ENCODE measurements at places on chromosomes 6 and 20.
A peak's percentile ranks its signal among the peaks of the same experiment; 100 is the strongest.

- DNase-seq, result no peak
Observed at GRCh38 chr6:84416043-84416657, 188.7 kb upstream of the CEP162 start.

DNA sequence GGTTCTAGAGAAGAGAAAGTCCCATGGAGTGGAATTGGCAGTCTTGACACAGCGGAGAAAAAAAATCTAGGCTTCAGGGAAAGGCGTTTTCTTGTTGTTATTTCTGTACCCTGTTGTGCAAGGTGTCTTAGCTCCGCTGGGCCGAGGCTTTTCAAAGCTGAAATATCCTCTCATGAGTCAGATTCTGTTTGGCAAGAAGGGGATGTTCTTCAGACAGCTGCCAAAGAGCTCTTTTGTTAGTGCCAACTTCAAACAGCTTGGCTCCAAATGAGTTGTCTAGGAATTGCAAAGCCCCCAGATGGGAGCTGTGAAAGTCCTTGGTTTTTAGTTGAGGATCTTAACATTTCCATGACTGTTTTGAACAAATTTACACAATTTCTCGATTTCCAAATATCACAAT lies 45.6 kb downstream of the LRRN4 start:
- DNase-seq, result no peak

GRCh38 chr20:10581823-10582222 lies 92.0 kb downstream of the JAG1 start:
- DNase-seq, result no peak

DNA sequence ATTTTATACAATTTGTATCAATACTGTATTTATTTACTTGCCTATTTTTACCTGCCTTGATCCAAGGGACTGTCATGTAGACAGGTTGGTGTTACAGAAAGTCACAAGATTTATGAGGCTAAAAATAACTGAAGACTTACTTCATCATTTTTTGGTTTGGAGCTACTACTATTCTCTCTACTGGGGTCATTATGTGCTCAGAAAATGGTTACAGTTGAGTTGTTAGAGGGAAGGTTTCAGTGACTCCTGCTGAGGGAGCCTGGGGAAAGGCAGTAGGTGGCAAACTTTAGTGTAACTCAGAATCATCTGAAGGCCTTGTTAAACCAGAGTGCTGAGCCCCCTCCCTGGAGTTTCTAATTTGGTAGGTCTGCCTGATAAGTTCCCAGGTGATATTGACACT lies 118.8 kb downstream of the TINAG start:
- no peak for DNase-seq

- DNase-seq, result no peak
Observed at GRCh38 chr20:24002896-24003295, 14.3 kb upstream of the GGTLC1 start.

GRCh38 chr20:10922506-10922905 lies 248.7 kb upstream of the JAG1 start:
- DNase-seq, result no peak

DNA sequence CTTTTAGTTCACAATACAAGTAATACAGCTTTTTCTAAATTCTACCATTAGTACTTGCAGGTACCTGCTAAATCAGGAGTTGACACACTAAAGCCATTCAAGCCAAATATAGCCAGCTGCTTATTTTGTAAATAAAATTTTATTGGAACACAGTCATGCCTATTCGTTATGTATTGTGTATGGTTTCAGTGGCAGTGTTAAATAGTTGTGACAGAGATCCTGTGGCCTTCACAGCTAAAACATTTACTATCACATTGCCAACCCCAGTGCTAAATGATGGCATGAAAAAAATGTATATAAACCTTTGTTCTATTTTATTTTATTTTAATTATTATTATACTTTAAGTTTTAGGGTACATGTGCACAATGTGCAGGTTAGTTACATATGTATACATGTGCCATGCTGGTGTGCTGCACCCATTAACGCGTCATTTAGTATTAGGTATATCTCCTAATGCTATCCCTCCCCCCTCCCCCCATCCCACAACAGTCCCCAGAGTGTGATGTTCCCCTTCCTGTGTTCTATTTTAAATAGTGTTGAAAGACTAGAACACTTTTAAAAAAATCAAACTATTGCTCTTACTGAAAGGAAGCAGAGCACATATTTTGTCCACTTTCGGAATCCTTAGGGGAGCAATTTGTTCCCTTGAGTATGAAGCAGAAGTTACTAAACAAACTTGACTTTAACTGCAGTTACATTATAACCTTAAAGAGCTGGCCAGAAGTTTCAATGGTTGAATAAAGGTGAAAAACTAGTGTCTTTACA lies 115.7 kb downstream of the PRIM2 start:
- no peak for DNase-seq

- DNase-seq, result no peak
Observed at GRCh38 chr6:21971541-21971940, 325.3 kb downstream of the PRL start.

DNA sequence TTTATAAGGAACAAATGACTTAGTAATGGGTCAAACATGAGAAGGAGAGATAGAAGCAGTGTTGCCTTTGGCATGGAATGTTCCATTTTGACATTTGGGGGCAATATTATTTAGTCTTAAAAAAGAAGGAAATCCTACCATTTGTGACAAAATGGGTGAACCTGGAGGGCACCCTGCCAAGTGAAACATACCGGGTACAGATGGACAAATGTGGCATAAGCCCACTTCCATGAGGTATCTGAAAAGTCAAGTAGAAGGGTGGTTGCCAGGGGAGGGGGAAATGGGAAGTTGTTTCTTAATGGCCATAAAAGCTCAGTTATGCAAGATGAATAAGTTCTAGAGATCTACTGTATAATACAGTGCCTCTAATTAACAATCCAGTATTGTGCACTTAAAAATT lies 269.3 kb downstream of the TBC1D7 start:
- no peak for DNase-seq

DNA sequence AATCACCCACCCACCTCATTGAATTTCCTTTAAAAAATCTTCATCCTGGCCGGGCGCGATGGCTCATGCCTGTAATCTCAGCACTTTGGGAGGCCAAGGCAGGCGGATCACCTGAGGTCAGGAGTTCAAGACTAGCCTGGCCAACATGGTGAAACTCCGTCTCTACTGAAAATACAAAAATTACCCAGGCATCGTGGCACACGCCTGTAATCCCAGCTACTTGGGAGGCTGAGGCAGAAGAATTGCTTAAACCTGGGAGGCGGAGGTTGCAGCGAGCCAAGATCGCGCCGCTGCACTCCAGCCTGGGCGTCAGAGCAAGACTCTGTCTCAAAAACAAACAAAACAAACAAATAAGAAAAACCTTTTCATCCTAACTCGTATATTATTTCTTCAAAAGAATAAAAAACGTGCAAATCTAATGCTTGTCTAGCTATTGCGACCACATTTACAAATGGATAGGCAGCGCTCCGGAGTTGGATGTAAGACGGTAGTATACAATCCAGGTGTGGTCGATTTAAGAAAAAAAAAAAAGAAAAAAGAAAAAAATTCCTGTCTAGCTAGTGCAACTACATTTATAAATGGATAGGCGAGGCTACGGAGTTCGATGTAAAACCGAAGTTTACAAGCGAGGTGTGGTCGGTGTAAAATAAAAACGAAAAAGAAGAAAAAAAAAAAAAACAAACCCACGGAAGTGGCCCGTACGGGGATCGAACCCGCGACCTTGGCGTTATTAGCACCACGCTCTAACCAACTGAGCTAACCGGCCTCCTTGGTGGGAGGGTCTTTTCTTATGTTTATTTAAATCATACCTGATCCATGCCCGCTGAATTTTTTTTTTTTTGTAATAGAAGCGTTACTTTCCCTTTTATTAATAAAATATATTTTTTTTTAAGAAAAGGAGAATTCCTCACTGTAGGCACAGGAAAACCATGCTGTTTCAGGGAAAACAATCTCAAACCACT lies 70.7 kb upstream of the PRSS16 start:
- DNase-seq, result peak; percentile 49

DNA sequence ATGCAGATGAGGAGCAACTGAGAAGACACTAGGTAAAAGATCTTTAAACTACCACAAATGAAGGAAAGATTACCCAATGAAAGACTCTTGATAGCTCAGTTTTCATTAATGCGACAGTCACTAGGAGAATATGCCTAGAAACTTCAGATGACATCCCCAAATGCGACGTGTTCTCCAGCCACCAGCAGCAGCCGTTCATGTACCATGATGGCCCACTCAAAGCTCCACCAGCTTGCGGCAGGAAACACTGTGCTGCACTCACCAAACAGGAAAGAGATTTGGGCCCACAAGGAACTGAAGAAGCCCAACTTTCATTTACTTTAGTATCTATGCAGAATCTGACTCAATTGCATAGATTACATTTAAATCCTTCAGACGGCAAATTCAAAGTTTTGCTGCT lies 7.5 kb downstream of the DIDO1 start:
- no peak for DNase-seq

DNA sequence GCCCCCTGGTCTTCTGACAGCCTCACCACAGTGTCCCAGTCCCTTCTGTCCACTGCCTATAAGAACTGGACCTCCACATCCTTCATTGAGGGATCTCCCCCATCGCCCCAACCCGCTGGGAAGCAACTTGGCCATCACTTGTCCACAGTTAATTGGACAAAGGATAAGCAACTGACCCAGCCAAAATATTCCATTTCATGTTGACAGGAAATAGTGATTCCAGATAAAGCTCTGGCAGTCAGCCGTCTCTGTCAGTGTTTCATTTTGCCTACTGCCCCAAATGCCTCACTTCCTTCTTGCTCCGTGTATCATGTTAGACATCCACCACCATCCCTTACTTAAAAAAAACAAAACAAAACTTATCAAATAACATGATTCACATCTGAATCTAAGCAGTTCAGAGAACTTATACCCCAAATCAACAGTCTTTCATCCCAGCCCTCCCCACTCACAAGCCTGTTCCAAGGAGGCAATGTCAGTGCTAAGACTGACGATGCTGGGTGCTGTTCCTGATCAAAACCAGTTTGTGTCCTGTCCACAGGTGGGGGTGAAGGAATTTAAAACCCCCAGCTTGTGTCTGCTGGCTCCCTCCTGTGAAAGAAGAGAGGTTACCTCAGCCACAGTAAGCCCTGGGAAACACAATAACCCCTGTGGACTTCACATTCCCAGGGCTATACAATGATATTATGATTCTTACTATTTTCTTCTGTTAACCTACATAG lies 162.5 kb downstream of the WDR27 start:
- no peak for DNase-seq

GRCh38 chr6:154766288-154766687 lies 33.1 kb downstream of the SCAF8 start:
- DNase-seq, result no peak

- DNase-seq, result no peak
Observed at GRCh38 chr6:14053811-14054210, 63.8 kb upstream of the CD83 start.

GRCh38 chr6:22451962-22452361 lies 117.4 kb upstream of the HDGFL1 start:
- DNase-seq, result no peak

DNA sequence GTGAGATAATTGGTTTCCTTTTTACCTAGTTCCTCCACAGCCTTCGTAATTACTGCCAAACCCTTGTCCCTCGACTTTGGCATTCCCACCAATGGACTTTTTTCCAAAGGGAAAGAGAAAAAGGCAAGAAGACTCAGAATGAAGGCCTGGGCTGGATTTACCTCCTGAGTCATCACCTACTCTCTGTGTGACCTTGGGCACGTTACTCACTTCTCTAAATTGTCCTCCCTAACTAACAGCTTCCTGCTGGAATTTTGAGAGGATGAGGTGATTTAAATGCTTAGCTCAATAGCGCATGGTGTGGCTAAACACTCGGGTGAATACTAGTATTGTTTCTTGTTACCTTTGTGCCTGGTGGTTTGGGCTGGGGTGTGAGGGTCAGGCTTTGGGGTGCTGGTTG lies 146.6 kb downstream of the DHX35 start:
- no peak for DNase-seq

GRCh38 chr6:167722634-167723309 lies 103.9 kb upstream of the AFDN start:
- no peak for DNase-seq

- DNase-seq, result no peak
Observed at GRCh38 chr6:24576447-24576846, 69.5 kb downstream of the KIAA0319 start.

- no peak for DNase-seq
Observed at GRCh38 chr6:76770281-76770680, 693.0 kb downstream of the HTR1B start.

DNA sequence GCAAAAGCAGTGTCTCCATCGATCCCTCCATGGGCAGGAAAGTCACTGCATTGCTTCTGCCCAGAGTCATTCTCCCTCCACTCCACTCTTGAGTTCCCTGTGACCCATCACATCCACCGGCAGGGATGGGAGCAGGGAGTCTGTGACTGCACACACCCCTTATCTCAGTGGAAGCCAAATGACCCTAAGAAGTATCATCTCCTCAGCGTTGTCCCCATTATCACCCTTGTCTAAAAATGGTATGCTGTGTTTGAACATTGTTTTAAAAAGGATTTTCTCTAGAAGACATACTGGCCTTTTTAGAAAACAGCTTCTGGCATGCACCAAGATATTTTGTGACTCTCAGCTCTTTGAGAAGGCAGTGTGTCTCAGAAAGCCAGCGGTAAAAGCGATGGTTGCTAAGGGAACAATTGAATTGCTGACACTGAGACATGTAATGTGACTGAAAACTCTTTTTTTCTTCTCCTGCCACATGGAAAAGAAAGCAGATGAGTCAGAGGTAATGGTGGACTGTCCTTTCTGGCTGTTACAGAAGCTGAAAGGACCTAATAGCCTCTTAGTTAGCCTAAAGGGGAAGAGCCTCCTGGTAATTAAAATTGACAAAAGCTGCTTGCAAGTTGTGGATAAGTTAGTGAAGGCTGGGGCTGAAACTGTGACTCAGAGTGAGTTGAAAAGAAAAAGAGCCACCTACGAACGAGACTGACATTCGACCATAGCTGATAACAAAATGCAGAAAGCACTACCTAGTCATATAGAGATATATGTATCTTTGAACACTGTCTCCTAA lies 120.5 kb downstream of the MAP3K7 start:
- DNase-seq, result peak; percentile 42

DNA sequence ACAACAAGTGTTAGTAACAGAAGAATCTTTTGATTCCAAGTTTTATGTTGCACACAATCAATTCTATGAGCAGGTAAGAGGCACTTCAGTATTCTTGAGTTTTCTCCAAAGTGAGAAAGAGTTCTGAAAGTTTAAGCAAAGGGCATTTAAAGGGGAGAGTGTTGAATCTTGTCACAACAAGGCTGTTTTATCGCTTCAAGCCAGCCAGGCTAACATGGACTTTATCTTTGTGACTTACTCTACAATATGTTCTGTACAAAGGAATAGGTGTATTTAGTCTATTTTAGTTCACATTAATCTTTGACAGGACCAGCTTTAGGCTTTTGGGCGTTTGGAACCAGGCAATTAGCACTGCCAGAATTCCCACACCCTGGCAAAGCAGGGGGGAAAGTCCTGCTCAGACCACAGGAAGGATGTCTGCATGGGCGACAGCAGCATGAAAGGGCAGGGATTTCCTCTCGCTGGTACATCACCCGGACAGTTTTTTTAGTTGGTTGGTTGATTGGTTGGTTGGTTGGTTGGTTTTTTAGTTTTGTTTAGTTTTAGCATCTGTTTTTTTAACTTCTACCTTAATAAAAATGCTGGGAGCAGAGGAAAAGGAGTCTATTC lies 395.4 kb upstream of the SOX4 start:
- DNase-seq, result no peak

Measured in activated T-cell treated with anti-CD3 and anti-CD28 coated beads for 24 hours (primary cell).